ENCODE measurements at places on chromosomes 12 and 14. TPM values are rescaled to one million over a fixed set of nuclear protein-coding genes. Genes with fewer than 3 reads are reported as not detected.

Gene KSR2
- polyA plus RNA-seq, result not detected

Gene FIGNL2
- 0.10 TPM for polyA plus RNA-seq

Gene TAS2R50
- polyA plus RNA-seq, result not detected

Gene TAS2R30
- not detected for polyA plus RNA-seq

Gene PKP2
- not detected for polyA plus RNA-seq

Gene SELPLG
- 820 TPM for polyA plus RNA-seq
